ENCODE measurements at places on chromosomes 7 and 10.

GRCh38 chr7:34187798-34188307 lies 282.5 kb downstream of the BMPER start:
- peak; percentile 26 for DNase-seq

DNA sequence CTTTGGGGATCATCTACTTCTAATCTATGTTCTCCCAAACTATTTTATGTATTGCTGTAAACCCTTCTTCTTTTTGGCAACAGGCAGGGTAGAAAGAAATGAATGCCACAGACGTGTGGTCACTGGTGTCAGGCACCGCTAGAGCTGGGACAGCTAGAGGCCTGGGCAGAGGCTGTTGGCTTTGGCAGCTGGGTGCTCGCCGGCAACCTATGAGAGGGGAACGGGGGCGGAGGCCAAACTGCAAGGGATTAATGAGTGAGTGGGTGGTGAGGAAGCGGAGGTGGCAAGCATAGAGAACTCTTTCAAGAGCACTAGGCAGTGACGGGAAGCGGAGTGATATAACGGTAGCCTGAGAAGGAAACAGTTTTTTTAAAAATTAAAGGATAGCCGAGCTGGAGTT lies 78.5 kb downstream of the CREB5 start:
- DNase-seq = no peak

DNA sequence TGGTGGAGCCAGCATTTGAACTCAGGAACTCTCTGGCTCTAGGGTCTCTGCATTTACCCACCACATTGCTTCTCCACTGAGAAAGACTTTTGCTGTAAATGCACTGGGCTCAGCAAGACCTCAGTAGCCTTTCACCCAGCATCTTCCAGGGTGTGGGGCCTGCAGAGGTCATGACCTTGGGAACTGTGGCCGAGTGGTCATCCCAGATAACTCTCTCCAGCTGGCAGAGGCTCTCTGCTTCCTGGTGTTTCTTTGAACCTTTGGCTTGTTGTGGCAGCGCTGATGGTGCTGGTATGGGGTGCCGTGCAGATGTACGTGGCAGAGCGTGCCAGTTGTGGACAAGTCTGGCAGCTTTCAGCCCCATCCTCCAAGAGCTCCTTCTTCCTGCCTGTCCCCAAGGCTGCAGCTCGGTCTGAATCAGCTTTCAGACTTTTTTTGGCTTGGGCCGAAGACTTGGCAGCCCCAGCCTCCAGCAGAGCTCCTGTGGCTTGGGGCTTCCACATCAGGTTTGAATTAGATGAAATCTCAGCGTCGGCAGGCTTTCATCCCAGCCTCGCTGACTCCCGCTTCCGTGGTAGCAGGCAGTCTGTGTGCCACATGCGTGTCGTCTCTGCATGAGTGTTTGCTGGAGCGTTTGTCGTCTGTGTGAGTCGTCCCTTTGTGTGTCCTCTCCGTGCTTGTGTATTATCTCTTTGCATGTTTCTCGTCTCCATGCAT lies 21.5 kb downstream of the ADAMTS14 start:
- peak; percentile 98 for DNase-seq

- no peak for DNase-seq
These were observed 12.6 kb upstream of the ICA1 start for GRCh38 chr7:8274589-8274988.

GRCh38 chr10:92327445-92328433 lies 36.8 kb downstream of the MARCHF5 start:
- DNase-seq = no peak

GRCh38 chr10:27241010-27241651 lies 534 bp upstream of the ACBD5 start:
- peak; percentile 16 for DNase-seq

- no peak for DNase-seq
These were observed 668.4 kb upstream of the NRP1 start for GRCh38 chr10:34002896-34003295.

DNA sequence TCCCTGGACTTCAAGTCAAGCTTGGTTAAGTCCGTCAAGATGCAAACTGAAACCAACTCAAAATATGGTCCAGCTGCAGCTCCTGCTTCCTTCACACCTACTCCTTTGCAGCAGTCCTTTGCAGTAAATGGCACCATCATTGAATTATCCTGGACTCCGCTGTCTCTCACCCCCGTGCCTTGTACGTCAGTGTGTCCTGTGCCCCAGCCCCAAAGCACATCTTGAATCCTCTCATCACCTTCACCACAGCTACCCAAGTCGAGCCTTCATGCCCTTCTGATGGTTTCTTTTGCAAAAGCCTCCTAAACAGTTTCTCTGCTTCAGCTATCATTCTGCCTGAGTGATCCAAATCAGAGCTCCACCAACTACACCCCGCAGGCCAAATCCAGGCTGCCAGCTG lies 88.4 kb upstream of the LEP start:
- DNase-seq = no peak

DNA sequence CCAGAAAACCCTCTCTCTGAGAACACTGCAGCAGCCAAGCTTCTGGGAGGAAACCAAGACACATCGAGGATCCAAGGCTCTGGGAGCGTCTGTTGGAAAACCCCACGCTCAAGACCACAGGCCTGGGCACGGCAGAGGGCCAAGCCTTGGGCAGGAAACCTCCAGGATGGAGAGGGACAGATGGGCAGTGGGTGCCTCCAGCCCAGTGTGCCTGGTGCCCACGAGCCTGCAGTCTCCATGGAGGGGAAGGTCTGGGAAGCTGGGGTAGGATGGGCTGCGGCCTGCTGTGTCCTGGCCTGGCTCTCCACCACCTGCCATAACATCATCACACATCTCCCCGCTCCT lies 96.1 kb downstream of the FAM53B start:
- DNase-seq = no peak

- DNase-seq = peak; percentile 18
These were observed 102.7 kb upstream of the FAM13C start for GRCh38 chr10:59465088-59465487.

DNA sequence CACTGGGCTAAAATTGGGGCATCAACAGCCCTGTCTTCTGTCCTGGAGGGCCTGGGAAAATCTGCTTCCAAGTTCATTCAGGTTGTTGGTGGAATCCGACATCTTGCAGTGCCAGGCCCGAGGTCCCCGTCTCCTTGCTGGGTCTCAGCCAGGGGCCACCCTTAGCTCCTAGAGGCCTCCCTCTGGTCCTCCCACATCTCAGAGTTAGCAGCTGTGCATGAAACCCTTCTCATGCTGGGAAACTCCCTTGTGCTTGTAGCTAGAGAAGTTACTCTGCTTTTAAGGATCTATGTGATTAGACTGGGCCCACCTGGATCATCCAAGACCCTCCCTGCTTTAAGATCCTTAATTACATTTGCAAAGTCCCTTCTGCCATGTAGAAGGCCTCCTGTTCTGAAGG lies 15.3 kb downstream of the HIP1 start:
- no peak for DNase-seq

DNA sequence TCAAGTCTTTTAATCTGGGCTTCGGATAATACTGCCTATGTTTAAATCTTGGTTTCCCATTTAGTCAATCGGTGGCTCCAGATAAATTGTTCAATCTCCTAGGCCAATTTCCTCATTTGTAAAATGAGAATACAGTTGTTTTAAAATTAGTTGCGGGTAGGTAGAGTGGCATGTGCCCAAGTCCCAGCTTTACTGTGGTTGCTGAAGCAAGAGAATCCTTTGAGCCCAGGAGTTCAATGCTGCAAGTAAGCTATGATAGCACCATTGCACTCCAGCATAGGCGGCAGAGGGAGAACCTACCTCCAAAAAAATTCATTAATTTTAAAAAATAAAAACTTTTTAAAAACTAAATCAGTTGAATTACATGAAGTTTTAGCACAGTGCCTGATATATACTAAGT lies 7.3 kb downstream of the RNF216 start:
- no peak for DNase-seq

DNA sequence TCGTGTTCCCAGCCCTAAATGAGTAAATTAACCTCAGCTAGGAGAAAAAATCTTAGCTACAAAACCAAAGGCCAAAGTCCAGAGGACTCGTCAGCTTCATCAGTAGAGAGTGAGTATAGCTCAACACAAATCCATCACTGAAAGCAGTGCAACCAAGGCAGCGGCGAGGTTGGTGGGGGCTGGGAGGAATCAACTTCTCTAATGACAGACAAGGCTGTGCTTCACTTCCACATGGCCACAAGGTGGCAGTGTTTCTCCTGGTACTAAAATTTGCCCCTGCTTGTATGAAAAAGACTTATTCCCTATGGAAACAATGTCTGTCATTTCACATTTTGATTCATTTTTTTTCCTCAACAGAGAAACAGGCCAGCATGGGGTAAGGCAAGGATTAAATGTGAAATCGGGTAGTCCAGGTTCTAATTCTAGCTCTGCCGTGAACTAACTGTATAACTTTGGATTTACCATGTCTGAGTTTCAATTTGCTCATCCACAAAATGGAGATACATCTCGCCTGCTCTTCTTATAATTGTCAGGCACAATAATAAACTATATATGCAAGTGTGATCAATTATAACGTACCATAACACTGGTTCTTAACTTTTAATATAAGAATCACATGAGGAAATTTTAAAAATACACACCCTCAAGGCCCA lies 39.3 kb downstream of the FAS start:
- peak; percentile 82 for DNase-seq

DNA sequence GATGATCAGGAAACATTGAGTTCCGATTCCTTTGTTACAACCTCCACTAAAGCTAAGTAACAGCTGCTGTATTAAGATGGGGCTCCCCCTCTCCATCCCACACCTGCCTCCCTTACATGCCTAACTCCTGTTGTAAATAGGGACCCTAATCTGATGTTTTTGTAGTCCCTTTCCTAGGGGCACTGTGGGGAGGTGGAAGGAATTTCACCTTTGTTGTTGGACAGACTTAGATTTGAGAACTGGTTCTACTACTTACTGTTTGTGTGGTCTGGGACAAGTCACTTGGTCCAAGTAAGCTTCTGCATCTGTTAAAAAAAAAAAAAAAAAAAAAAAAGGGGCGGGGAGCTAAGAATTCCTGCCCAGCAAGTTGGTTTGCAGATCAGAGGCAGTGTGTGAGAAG lies 42.6 kb downstream of the KIAA1217 start:
- no peak for DNase-seq

- peak; percentile 58 for DNase-seq
These were observed 4.8 kb downstream of the STRIP2 start for GRCh38 chr7:129438839-129439651.

- DNase-seq = no peak
These were observed 20.5 kb upstream of the RASGEF1A start for GRCh38 chr10:43287056-43288007.

Data from EH (cell line).